Peyer's patch (tissue), 4 donors: ENCODE measurements at places on chromosomes 5 and 9. TPM values are rescaled to one million over a fixed set of nuclear protein-coding genes. Genes with fewer than 3 reads are reported as not detected.

GRCh38 chr9:137013571-137013940, 14.5 kb downstream of the ABCA2 start:
- DNase-seq, result no peak

DNA sequence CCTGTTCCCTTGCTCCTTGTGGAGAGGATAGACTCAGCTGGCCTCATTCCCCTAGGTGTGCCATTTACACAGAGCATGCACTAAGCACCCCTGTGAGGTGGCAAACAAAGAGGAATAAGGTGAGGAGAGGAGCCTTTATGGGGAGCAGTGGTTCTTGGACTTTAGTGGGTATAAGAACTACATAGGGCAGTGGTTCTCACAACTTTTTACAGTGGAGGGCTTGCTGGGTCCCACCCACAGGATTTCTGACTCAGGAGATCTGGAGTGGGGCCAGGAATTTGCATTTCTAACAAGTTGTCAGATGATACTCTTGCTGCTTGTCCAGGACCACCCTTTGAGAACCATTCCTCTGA, 42.0 kb downstream of the CSF1R start:
- no peak for DNase-seq

DNA sequence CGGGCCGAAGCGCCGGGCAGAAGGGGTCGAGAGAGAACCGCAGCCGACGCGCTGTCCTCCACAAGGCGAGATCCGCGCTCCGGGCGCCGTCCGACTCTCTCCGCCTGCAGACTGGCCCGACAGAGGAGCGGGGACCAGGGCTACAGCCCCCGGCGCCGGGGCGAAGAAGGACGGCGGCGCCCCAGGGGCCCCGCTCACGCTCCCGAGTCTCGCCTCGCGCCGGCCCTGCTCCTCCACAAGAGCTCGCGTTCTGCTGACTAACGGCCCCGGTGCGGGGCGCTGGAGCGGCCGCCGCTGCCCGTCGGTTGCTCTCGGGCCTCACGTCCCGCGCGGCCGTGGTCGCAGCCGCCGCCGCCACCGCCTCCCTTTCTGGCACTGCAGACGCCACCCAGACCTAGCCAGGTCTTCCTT, 338 bp downstream of the ABHD17B start:
- DNase-seq, result no peak

The SLC9A3 gene
- total RNA-seq, result 16.5 TPM

GRCh38 chr5:179061025-179061424, 852 bp downstream of the ZNF354C start:
- no peak for DNase-seq

DNA sequence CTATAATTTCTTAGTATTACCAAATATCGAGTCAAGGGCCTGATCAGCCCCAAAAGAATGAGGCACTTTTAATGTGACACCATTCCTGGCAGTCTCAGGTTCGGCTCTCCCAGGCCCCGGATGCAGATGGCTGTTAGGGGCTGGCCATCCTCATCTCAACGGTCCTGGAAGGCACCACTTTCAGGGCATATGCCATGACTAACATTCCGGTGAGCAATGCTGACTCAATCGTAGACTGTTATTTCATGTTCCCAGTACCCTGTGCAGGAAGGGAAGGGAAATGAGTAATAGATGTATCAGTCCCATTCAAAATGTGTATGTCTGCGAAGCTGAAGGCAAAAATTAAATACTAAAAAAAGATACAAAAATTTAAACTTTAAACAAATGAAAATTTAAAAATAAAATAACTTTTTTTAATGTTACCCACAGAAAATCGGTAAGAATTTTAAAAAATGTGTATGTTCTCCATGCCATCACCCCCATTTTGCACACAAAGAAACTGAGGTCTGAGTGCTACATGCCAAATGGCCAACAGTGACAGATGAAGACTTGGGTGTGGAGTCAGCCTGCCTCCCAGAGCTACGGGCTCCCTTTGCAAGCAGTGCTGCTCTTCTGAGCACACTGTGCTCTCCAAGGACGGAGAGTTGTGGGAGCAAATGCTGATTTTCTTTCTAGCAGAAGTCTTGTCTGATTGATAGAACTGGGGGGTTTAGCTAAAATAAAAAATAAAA, 79.0 kb downstream of the GLDC start:
- DNase-seq, result no peak

The PANK3 gene
- total RNA-seq, result 94.8 TPM

GRCh38 chr5:173598686-173599085, 17.8 kb downstream of the BOD1 start:
- DNase-seq, result no peak

DNA sequence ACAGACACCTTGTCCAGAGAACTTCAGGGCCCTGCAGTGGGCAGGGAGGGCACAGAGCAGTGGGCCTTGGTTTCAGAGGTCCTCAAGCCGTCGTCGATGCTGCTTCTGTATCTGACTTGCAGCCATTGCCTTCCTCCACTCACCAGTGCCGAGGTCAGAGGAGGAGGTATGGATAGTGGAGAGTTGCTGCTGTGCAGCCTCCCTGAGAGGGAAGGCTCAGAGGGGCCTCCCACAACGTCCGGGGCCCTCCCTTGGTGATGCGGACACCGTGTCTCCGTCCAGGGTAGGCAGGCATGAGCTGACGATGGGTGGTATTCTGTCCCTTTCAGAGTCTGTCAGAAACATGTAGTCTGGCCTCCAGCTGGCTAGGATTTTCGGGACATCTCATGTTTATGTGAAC, 73.9 kb downstream of the MVB12B start:
- no peak for DNase-seq

GRCh38 chr5:143187495-143187894, 216.0 kb downstream of the NR3C1 start:
- DNase-seq, result no peak

DNA sequence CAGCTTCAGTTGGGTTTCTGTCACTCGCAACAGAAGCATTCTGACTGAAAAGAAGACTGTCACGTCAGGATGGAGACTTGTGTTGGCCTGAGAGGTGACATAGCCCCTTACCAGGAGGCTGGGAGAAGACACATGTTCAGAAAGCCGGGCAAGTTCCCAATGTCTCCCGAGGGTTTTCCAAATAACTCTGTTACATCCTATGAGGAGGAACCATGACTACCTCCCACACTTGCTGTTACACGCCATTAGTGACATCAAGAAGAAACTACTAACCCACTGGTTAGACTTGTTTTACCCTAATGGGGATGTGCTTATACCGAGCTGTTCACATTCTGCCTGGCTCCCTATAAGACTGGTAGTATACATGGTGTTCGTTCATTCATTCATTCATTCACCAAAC, 33.3 kb downstream of the SH3PXD2B start:
- no peak for DNase-seq
